ENCODE measurements at places on chromosomes 4 and X.
A peak's percentile ranks its signal among the peaks of the same experiment; 100 is the strongest.

DNA sequence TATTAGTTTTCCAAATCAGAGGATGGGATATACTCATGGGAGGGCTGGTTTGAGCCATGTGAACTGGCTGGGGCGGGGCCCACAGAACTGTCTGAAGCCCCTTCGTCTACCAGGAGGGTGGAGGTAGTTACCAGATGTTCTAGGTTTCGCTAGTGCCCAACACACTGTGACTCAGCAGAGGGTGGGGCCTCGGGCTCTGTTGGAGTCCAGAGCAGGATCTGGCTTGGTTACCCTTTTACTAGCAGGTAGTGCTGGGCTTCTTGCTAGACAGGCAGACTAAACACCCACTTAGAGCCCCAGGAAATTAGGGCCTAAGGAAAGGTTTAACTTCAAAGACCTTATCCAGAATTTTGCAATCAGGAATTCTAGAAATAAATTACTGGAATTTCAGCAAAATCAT, 56.2 kb upstream of the CHRDL1 start:
- no peak for DNase-seq

- DNase-seq: no peak
Observed at GRCh38 chr4:52711272-52711671, 40.0 kb downstream of the ERVMER34-1 start.

DNA sequence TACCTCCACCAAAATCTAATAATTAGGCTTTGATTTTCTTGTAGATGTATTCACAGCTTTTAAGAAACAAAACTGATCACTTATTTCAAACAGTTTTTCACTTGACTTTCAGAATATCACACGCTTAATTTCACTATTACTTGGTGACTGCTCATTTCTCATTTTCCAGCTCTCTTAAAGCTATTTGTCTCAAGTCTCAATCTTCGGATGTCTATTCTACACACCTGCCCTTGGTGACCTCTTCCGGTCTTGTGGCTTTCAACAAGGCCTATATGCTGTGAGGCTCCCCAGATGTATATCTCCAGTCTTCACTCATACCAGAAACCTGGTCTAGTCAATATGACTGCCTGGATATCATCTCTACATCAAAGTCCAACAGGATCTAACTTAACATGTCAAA, 34.9 kb upstream of the ANXA10 start:
- DNase-seq: no peak

DNA sequence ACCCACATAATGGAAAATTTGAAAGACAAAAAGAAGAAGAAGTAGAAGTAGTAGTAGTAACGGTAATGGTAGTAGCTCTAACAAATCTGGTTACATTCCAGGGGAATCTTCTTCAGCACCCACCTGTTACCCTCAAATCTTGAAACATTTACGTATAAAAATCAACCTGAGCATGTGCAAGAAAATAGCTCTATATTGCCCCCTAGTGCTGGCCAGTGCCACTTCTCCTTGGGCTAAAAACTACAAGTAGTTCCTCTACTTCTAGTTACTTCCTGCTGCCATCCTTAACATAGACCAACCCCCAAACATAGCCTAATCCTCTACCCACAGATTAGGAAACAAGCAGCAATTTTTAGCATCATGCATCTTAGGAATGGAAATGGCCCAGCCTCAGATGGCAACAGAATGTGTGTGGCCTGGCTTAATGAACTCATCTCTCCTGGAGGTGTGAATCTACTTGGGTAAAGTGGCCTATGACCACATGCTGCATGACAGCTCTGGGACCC, 3.1 kb downstream of the PDGFC start:
- DNase-seq: no peak

DNA sequence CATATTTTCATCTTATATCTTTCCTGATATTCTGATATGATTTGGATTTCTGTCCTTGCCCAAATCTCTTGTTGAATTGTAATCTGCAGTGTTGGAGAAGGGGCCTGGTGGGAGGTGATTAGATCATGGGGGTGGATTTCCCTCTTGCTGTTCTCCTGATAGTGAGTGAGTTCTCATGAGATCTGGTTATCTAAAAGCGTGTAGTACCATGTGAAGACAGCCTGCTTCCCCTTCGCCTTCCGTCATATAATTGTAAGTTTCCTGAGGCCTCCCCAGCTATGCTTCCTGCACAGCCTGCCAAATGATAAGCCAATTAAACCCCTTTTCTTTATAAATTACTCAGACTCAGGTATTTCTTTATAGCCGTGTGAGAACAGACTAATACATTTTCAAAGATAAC, 77.2 kb downstream of the ANKRD50 start:
- DNase-seq: no peak

- peak; percentile 72 for DNase-seq
Observed at GRCh38 chr4:86935853-86936733, 1.3 kb downstream of the AFF1 start.

GRCh38 chr4:74056858-74057562, 18.5 kb upstream of the CXCL3 start:
- no peak for DNase-seq

DNA sequence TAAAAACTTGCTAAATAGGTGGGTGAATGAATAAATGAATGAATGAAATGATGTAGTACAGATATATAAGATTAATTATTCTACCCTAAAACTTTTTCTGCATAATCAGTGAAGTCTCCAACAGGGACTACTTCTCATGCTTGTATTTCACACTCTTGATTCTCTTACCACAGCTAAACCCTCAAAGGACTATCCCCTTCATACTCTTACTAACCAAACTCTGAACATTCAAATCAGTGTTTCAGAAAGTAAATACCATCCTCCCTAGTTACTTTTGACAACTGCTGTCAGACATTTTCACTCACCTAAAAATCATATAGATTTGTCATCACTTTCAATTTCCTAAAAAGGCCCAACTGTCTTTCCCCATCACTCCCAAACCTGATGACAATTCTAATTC, 234.3 kb upstream of the HHIP start:
- no peak for DNase-seq

DNA sequence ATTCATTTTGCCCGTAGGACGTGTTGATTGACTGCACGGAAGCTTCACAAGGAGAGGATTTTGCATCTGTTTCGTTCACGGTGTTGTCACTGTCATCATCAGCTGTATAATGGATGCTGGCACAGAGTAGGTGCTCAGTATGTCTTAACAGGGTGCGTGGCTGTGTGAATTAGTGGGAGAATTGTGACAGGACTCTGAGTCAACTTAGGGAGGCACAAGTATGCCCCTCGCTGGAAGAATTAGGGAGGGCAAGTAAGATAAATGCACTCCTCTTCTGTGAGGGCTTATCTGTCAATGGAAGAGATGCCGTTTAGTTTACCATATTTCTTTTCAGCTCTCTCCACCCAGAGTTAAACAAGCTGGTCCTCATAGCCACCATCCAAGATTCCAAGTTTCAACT, 107.2 kb downstream of the TRIML1 start:
- DNase-seq: no peak

Data from heart left ventricle (tissue), 16 donors.